ENCODE measurements at places on chromosomes 7 and 10. TPM values are rescaled to one million over a fixed set of nuclear protein-coding genes. Genes with fewer than 3 reads are reported as not detected.

ZNF365 gene
- total RNA-seq = 3.4 TPM

CYP26A1 gene
- total RNA-seq = not detected

CCZ1 gene
- 47.5 TPM for total RNA-seq

NXPH1 gene
- not detected for total RNA-seq

PRKCQ gene
- total RNA-seq = 2.3 TPM

SLC26A5 gene
- not detected for total RNA-seq

TFR2 gene
- total RNA-seq = 1.3 TPM

PLXNA4 gene
- total RNA-seq = not detected

FFAR4 gene
- total RNA-seq = not detected

PRLHR gene
- not detected for total RNA-seq

LIPM gene
- total RNA-seq = not detected

GRID2IP gene
- not detected for total RNA-seq

DEPP1 gene
- 2.1 TPM for total RNA-seq

MMD2 gene
- total RNA-seq = not detected

HILPDA gene
- total RNA-seq = 44.1 TPM

ITIH5 gene
- total RNA-seq = 0.21 TPM

TAS2R41 gene
- total RNA-seq = not detected

LRRC18 gene
- total RNA-seq = not detected

OPN4 gene
- not detected for total RNA-seq

SYNPO2L gene
- not detected for total RNA-seq

RBM20 gene
- total RNA-seq = under 0.01 TPM

GCK gene
- total RNA-seq = 0.21 TPM

THNSL1 gene
- total RNA-seq = 4.6 TPM

PLAU gene
- 837 TPM for total RNA-seq

ACTR3C gene
- 11.6 TPM for total RNA-seq

OR2A12 gene
- total RNA-seq = not detected

CDNF gene
- total RNA-seq = 0.24 TPM

VIPR2 gene
- not detected for total RNA-seq

TUBB8 gene
- total RNA-seq = not detected

MOGAT3 gene
- total RNA-seq = not detected

POLR2J2 gene
- 0.43 TPM for total RNA-seq

All from tracheal epithelial cell (primary cell).